ENCODE measurements at places on chromosomes 16 and 17.

GRCh38 chr16:62450291-62450690 lies 414.1 kb upstream of the CDH8 start:
- DNase-seq, result no peak

DNA sequence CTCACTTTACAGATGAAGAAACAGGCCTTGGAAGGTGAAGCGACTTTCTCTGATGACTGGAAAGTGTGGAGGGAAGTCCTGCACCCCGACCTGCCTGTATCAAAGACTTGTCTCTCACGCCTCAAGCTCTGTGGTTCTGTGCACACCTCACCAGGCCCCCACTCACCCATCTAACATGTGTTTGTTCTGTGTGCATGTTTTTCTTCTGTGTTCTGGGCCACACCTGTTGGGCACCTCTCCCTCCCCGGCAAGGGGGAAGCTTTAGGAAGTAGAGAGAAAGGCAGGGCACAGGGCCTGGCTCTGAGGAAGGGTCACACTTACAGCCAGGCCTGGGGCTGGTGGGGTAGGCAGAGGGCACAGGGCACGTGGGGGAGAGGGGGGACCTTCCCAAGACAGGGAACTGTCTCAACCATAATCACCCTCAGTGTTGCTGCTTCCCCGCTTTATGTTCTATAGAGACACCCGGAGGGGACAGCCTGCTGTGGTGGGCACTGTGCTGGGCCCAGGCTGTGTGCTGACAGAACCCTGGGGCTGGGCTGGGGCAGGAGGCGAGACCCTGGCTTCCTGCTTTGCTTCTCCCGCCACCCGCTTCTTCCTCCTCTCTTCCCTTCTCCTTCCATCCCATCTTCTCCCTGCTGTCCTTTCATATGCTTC lies 7.3 kb downstream of the RPRML start:
- DNase-seq, result no peak

DNA sequence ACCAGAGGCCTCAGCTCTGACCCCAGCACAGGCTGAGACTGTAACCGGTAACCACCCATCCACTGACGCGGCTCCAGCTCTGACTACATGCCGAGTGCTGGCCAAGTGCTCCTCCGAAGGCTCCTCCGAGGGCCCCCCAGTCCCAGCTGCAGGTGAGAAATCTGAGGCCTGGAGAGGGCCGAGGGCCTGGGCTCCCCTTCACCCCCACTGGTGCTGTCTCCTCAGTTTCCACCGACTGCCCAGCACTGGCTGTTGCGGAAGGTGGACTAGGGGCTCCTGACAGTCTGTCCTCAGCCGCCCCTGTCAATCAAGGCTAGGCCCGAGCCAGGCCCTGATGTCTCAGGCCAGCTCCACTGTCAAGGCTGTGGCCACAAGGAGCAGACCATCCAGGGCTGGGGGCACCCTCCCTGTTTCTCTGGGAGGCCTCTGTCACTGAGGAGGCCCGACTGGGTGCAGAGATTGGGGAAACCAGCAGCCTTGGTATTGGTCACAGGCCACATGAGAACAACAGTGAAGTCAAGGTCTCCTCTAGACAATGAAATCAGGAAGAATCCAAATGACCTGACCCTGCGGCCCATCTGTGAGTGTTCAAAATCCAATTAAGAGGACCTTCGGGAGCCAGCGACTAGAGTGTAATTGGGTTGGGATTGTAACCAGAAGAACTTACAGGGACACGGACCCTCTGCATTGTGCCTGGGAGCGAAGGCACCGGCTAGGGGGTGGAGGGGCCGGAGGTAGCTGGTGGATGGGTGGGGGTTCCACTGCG lies 5.1 kb downstream of the TMEM235 start:
- no peak for DNase-seq

DNA sequence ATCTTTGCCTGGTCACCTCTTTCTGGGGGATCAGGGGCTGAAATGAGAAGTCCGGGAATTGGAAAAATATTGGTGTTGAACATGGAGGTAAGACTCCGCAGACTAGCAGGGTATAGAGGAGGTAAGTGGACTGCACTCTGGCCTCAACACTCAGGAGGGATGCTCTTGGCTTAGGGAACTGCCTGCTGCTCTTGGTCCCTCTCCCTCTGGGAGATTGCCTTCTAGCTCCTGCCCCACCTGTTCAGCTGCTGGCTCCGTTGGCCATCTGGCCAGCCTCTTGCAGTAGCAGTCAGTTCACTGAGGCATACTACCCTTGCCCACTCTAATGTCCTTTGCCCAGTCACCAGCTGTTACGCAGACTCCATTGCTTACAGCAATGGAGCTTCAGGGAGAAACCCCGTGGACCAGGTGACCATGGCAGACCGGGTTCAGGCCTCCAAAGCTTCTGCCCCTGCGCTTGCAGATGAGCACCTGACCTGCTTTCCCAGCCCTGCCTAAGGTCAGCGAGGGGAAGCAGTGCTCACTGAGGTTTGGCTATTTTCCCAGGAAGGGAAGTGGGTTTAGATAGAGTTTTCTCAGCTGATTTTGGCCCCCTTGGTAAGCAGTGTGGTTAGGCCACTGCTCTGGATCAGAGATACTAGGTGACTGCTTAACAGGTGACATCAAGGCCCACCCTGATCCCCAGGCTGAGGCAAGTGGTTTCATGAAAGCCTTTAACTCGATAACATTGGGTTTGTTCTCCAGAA lies 11.9 kb downstream of the CDK5RAP3 start:
- DNase-seq, result no peak

DNA sequence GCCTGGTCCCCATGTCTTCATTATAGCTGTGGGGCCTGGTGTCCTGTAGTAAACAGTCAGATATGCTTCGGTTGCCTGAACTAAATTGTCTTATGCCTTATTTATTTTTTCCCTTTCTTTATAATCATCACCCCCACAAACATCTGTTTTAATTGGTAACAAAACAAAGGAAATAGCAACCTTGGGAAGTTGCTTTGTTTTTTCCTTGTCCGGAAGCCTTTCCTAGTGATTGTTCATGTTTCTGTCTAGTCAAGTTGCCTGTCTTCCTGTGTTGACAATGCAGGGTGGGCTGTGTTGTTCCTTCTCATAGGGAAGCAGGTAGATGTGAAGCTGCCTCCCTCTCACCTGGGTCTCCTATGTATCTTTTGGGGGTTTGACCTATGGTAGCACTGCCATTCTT lies 16.7 kb downstream of the PGS1 start:
- DNase-seq, result no peak

DNA sequence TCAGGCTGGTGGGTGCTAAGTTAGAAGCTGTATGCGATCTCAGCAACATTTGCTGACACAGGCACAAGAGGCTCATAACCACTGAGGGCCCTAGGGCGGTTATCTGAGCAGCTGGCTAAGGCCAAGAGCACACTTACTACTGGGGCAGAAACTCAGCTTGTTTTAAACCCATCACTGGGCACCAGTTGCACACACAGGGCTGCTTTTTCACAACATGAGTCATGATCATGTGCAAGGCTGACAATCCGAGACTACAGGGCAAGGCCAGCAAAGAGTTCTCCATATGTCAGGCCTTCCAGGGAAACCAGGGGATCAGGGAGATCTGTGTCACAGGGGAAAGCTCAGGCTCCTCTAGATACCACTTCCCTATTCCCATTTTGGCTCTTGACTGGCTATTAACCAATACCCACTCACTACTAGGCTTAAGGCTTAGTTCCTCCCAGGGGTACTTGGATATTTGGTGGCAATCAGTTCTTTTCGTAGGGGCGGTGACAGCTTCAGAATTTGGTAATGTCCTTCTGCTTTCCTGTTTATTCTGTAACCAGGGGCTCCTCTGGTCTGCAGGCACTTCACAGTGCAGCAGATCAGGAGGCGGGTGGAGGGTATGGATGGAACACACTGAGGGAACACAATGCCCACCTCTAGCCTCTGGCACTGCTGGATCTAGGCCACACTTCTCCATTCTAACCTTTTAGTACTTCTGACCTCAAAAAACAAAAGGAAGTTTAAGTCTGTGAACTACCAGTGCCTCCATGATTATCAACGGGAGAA lies 44.9 kb upstream of the ERN1 start:
- DNase-seq, result peak; percentile 80

- DNase-seq, result no peak
These were observed 14.5 kb downstream of the ZFPM1 start for GRCh38 chr16:88467541-88467944.

- no peak for DNase-seq
These were observed 13.3 kb upstream of the SDK2 start for GRCh38 chr17:73657473-73658116.

DNA sequence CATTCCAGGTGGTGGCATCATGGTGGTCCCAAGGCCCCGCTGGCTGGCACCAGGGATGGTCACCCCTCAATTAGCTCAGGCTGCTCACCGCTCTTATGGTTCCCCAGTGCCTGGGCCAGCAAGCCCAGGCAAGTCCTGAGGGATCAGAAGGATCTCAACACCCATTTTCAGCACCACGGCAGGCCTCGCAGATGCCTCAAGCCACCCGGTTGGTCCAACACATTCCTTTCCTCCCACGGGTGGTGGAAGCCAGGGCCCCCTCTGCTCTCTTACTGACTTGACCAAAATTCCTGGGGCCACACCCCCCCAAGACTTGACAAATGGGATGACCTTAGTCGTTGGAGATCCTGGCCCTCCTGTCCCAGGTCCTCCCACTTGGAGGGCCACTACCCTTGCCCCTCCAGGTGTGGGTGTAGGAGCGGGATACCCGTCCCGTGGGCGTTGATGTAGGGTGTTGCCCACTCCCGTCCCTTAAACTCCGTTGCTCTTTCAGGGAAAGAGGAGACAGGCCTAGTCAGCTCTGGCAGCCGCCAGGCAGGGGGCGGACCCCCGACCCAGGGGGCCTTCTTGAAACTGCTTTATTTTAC lies 5.9 kb downstream of the ZNF205 start:
- DNase-seq, result no peak

GRCh38 chr17:65121916-65122806 lies 15.0 kb upstream of the RGS9 start:
- no peak for DNase-seq

DNA sequence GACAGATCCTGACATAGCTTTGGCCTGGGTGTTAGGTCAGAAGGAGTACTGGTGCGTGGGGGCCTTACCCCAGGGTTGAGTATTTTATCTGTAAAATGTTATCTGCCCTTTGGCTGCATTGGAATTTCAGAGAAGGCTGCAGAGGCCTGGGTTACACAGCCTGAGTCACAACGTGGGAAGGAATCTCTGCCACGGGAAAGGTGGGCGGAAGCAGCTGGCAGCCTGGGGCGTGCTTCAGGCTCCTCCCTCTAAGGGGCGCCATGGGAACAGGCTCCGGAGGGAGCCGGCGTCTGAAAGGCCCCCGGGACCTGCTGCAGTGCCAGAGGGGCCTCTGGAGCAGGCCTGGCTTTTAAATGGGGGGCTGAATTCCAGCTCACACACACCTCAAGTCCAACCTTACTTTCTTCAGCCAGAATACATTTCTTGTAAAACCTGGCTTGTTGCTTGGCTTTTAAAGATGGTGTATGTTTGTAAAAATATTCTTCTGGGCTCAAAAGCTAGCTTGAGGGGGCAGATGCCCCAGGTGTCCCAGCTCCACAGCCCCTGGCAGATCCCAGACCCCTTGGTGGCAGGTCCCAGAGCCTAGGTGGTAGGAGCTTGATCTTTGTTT lies 142.2 kb downstream of the RAB11FIP4 start:
- peak; percentile 79 for DNase-seq

Measured in putamen (tissue), 1 donor.